ENCODE measurements at places on chromosomes 16 and 17.
A peak's percentile ranks its signal among the peaks of the same experiment; 100 is the strongest.

DNA sequence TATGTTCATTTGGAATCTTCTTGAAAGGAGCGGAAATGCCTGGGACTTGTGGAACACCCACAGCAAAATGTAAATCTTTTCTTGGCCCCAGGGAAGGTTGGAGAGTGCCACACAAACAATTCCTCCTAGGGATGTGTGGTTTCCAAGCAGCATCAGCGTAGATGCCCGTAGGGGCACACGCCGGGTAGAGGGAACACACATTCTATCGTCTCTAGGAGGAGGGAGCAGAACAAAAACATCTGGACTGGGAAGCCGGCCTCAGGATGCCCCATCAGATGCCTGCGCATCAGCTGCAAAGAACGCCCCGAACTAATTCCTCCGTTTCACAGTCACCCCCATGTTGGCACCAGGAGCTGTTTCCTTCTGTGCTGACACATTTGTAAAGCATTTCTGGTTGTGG is 357.9 kb upstream of the ZFHX3 start:
- no peak for DNase-seq

GRCh38 chr16:24149102-24149501 is 107.0 kb upstream of the CACNG3 start:
- DNase-seq: no peak

- DNase-seq: no peak
Observed at GRCh38 chr16:71762186-71762585, 37.7 kb upstream of the PHLPP2 start.

DNA sequence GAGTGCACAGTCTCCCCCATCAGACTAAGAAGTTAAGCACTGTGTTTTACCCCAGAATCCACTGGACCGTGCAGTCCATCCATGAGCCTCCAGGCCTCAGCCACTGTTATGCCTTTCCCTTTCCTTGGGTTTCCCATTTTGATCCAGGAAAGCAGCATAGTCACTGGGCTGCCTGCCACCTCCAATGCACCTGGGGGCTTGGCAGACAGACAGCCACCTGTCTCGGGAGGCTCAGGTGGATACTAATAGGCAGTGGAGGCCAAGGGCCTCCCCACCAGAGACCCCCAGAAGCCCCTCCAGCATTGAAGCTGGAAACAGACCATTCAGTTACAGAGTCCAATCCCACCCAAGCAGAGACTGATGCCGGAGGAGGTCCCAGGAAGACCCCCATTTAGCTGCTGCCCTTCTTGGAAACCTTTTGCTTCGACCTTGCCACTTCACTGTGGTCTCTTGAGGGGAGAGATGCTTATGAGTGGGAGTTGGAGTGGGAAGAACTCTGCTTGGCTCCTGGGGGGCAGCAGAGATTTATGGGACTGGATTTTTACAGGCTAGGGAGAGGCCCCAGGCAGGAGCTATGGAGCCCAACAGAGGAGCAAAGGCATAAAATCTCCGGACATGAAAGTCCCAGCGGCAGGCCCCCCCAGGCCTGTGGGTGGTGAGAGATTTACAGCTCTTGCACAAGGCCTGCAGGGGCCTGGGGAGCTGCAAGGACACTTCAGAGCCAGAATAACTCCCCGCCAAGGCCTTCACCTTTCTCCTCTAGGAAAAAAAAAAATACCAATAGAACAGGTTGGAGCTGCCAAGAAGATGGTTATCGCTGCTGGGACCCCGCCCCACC is 12.2 kb upstream of the SP2 start:
- no peak for DNase-seq

- DNase-seq: no peak
Observed at GRCh38 chr17:17119533-17119932, 77.3 kb downstream of the MPRIP start.

GRCh38 chr16:57611181-57611580 is 17.2 kb upstream of the ADGRG1 start:
- DNase-seq: no peak

DNA sequence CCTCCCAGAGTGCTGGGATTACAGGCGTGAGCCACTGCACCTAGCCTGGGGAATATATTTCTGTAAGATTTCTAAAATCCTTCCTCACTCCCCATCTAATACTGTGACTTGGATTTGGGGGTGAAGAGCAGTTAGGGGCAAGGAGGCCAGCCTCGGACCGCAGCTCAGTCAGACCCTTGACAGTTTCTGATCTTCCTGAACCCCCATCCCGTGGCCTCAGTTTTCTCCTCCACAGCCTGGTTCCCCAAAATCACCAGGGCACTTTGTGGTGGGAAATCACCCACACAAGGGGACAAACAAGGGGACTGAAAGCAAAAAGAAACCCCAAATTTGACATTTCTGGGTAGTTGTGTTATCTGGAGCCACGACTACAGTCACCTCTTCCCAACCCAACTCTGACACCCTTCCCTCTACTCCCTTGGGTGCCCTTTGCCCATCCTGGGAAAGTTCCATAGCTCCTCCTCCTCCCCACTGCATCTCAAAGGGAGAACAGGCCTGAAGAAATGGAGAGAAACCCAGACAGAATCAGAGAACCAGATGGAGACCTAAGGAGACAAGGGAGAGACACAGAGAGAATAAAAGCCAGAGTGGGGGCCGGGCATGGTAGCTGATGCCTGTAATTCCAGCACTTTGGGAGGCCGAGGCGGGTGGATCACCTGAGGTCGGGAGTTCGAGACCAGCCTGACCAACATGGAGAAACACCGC is 2.8 kb upstream of the STAT5A start:
- DNase-seq: no peak

DNA sequence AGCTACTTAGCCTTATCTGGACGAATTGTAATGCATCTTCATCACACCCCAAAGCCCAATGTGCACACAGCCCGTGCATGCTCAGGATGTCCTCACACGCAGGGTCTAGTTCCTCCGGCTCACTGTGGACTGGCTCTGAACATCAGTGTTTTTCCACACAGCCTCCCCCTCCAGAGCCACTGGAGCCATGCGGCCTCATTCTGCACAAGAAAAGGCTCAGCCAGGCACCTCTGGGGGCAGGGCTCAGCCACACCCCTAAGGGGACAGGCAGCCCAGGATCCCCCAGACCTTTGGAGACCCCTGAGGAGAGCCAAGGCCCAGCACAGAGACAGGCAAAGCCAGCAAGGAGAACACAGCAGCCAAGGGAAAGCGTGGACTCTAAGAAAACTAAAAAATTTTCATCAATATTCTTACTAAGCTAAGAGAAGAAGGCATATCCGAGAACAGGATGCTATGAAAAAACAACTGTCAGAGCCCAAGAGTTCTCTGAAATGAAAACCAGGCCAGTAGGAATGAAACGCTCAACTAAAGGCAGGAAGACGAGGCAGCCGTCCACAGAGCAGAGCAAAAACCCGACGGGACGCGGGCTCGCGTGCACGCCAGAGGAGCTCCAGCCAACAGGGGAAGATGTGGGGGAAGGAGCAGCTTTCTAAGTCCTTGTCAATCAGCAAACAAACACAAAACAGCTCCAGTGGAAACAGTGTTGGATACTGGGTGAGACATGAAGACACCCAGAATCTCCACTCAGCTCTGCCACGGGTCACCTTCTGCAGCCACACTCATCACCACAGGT is 34.5 kb downstream of the MAP1LC3B start:
- DNase-seq: no peak

DNA sequence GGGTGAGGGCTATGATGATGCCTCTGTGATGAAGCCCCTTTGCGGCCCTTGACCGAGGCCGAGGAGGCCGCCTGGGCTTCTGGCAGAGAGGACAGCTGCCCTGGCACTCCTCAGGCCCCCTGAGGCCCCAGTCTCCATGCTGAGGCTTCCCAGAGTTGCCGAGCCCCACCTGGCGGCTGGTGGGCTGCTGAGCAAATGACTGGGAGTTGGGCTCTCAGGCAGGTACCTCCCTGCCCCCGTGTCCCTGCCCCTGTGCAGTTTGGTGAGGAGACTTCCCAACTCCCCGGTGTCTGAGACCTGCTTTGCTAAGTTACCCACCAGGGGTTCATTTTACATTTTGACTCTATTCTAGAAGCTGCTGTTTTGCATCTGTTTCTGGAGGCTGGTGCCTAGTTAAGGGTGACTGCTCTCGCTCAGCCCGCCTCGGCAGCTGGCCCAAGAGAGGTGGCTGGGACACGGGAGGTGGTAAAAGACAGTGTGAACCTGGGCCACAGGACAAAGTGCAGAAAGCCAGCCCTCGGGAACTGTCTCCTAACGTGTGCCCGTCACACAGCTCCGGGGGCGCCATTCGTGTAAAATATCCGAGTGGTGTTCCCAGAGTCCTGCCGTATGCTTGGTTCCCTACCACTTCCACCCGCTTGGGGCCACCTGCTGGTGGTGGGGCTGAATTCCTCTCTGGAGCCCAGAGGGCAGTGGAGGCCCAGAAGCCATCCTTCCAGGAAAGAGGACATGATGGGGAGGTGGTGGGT is 134.5 kb downstream of the RAB11FIP4 start:
- peak; percentile 45 for DNase-seq

- DNase-seq: no peak
Observed at GRCh38 chr16:50373345-50373701, 4.5 kb upstream of the BRD7 start.

GRCh38 chr16:51268237-51268636 is 117.2 kb upstream of the SALL1 start:
- peak; percentile 34 for DNase-seq

DNA sequence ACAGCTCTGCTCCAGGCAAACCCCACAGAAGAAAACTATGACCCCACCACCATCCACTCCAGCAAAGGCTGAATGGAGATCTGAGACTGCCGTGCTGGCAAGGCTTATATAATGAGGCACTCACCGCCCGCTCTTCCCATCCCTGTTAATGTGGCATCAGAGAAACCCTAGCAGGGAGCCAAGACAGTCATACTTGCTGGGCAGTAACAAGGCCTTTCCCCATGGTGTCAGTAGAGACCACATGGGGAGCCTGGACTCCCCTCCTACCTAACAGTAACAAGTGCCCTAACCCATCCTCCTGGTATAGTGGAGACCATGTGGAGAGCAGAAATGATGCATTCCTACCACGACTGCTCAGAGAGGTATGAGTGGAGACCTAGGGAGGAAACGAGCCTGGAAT is 235.2 kb downstream of the C16orf78 start:
- peak; percentile 71 for DNase-seq

DNA sequence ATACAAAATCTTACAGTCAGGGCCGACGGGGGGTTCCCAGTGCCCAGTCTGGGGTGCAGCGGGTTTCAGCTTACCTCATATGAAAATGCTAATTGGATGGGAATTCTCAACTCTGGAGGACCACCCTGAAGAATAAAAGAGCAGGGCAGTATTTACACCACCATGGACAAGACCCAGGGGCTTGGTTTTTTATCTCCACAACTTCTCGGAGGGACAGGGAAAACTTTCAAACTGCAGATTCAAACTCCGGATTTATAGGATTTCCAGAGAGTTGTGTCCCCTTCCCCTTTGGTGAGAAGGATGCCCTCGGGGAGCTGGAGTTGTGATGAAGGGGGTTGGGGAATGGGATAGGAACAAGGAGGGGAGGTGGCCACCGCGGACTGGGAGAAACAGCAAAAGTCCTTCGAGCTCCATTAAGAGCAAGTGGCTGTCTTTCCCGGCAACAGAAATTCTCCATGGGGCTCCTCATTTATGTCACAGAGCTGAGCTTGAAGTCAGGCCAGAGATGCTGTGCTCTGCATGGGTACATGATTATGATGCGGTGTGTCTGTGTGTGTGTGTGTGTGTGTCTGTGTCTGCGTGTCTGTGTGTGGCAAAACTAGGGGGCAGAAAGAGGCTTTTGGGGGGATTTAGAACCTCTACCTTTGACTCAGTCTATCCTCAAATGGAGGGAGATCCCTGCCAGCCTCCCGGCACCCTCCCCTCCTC is 15.7 kb downstream of the FOXL1 start:
- no peak for DNase-seq

- DNase-seq: no peak
Observed at GRCh38 chr16:4193920-4194319, 48.0 kb downstream of the SRL start.

- DNase-seq: no peak
Observed at GRCh38 chr17:41619036-41619926, 5.1 kb downstream of the KRT17 start.

DNA sequence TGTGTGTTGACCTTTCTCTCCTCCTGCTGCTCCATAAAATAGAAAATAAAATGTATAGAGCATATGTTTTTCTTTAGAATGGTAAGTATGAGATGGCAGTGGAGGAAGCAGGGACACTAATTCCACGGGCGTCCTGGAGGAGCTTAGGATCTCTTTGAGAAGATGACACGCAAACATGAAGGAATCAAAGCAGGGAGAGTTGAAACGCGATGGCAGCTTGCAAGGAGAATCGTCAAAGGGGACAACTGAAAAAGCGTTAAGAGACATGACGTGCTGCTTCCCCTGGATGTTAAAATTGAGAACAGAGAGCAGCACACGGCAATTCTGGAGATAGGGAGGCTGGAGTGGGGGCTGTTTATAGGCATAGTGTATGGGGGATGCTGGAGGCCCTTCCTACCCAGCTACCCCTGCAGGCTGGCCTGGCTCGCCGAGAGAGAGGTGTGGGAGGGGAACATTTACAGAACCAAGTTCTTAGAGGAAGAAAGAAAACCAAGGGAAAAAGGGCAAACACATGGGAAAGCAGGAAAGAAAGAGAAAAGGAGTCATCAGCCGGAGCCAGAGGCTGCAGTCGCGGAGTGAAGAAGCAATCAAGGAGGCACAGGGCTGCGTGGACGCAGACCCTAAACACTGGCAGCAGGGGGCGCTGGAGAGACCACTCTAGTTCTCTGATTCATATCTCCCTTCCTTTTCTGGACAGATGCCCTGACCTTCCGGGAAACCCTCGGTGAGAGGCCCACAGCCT is 55.8 kb downstream of the MYH13 start:
- DNase-seq: peak; percentile 77

DNA sequence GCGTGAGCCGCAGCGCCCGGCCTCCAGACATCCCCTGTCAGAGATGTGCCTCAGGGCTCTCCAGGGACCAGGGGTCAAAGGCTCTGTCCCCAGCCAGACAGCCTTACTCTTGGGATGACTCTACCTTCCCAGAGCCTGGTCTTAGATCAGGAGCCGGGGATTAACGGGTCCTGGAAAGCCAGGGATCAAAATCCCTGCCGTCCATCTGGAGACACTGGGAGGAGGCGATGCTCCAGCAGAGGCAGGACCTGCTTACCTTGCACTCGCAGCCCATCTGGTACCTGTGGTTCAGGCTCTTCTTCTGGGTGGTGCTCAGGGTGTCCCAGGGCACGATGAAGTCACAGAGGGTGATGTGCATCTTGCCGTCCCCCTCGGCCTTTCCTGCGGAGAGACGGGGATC is 16.7 kb upstream of the USP36 start:
- peak; percentile 94 for DNase-seq

- no peak for DNase-seq
Observed at GRCh38 chr16:19344224-19344801, 58.8 kb downstream of the CLEC19A start.

DNA sequence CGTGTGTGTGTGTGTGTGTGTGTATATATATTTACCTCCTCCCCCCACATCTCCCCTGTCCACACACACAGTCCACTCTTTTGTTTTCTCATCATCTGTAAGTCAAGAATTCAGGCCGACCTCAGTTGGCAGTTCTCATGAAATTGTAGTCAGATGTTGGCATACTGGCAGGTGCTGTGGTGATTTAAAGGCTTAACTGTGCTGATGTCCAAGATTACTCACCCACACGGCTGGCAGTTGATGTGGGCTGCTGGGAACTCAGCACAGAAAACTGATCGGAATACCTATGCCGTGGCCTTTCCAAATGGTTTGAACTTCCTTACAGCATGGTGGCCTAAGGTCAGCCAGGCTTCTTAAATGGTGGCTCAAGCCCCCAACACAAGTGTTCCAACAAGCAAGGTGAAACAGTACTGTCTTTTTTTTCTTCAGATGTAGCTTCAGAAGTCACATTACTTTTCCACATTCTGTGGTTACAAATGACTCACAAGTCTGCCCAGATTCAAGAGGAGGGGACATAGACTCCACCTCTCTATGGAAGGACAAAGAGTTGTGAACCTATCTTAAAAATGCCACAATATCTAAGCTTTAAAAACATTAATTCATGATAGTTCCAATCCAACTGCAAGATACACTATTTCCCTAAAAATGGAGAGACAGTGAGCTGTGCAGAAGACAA is 198.5 kb upstream of the HS3ST4 start:
- no peak for DNase-seq
